Hematopoietic multipotent progenitor cell treated with erythropoietin and hydrocortisone succinate and interleukin-3 and kit ligand, for 17 days (in vitro differentiated cells): ENCODE measurements at places on chromosomes 4 and X.

GRCh38 chr4:158578476-158578875 is 56.8 kb downstream of the RXFP1 start:
- DNase-seq = no peak

DNA sequence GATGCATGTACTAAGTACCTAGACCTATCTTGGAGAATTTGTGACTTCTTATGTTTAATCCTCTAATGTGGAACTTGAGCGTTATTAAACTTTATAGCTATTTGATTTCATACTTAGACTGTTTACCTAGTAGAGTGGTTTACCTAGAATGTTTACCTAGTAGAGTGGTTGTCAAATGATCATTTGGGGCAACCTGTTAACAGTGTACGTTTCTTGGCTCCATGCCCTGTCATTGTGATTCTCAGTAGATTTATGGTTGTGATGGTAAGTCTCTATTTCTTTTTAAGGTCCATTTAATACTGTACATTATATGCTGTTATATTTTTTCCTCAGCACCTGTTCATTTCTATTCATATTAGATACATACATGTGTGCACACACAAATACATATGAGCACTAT is 233.0 kb upstream of the MAD2L1 start:
- no peak for DNase-seq

GRCh38 chr4:102807345-102807744 is 20.0 kb downstream of the UBE2D3 start:
- no peak for DNase-seq

GRCh38 chrX:19760345-19760744 is 127.1 kb downstream of the SH3KBP1 start:
- DNase-seq = no peak

DNA sequence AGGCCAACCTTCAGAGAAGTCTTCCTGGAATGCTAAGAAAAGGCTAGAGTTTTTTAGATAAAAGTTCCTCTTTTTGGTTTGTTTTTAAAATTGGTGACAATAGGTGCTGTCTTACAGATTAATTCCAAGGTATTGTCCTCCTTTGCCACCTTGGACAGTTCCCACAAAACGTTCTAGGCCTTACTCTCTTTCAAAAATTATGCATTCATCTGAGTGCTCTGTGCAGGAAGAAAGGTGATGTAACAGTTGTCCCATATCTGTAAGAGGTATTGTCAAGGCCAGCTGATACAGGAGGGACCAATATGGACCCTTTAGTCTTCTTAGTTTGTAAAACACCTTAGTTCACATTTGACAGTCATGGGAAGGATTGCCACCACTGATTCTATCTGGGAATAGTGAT is 15.9 kb upstream of the CXCL5 start:
- no peak for DNase-seq

GRCh38 chr4:76703676-76704075 is 194.3 kb downstream of the SOWAHB start:
- DNase-seq = no peak

- no peak for DNase-seq
Measured at GRCh38 chr4:104941661-104942062, 205.0 kb upstream of the TET2 start.

DNA sequence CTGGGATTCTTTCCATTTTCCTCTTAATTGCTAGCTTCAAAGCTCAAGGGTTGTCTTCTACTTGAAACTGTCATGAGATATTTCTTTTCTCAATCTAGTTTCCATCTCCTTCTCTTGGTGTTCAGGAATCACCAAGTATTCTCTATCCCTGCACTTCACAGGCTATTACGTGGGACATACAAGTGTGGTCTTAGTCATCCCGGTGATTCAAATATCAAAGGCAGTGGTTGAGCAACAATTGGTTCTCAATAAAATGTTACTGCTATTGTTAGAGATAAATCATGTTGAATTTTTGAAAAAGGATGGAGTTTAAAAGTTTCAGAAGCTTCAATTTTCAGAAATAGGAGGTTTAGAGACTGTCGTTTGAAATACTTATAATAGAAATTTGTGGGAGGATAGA is 812.9 kb downstream of the FSTL5 start:
- DNase-seq = no peak

DNA sequence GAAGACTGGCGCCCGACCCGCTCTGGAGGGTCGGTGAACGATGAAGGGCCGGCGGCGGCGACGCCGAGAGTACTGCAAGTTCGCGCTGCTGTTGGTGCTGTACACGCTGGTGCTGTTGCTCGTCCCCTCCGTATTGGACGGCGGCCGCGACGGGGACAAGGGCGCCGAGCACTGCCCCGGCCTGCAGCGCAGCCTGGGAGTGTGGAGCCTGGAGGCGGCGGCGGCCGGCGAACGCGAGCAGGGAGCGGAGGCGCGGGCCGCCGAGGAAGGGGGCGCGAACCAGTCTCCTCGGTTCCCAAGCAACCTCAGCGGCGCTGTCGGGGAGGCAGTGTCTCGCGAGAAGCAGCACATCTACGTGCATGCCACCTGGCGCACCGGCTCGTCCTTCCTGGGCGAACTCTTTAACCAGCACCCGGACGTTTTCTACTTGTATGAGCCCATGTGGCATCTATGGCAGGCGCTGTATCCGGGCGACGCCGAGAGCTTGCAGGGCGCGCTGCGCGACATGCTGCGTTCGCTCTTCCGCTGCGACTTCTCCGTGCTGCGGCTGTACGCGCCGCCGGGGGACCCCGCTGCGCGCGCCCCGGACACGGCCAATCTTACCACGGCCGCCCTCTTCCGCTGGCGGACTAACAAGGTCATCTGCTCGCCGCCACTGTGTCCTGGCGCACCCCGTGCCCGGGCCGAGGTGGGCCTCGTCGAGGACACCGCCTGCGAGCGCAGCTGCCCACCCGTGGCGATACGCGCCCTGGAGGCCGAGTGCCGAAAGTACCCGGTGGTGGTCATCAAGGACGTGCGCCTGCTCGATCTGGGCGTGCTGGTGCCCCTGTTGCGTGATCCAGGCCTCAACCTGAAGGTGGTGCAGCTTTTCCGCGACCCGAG is 568 bp downstream of the CHST7 start:
- DNase-seq = no peak

- DNase-seq = no peak
Measured at GRCh38 chrX:118239178-118239870, 106.6 kb upstream of the WDR44 start.

DNA sequence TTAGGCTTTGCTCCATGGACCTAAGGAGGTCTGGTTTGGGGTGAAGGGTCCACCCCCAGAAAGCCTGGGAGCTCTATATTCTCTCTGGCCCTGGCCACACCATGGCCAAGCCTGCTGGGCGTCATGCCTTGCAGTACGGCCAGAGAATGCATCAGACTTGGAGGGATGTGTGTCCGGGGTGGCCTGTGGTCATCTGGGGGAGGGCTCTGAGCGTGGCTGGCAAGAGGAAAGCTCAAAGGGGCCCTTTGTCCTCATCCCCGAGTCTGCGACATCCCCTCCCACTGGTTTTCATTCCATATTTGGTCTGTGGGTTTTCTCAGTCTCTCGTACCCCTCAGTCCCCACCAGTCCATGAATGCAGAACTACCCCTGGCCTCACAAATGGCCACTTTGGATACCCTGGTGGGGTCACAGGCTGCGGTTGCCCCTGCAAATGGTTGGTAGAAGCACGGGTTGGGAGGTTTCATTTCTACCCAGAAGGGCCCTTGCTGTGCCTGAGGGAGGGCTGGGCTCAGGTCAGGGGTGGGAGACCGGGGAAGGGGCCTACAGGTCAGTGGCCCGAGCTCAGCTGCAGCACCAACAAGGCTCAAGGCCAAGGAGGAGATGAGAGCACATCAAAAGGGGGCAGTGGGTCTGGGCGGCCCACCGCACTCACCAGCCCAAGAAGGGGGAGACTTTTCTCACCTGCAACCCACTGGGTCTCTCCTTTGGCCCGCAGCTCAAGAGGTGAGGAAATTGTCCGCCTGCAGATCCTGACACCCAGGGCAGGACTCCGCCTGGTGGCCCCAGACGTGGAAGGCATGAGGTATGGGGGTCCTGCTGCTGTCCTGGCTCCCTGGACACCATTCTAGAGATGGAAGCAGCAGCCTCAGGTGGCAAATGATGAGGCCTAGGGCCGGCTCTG is 30.2 kb downstream of the ZNF185 start:
- DNase-seq = no peak

- DNase-seq = no peak
Measured at GRCh38 chrX:45623266-45623665, 422.6 kb upstream of the DIPK2B start.

- DNase-seq = no peak
Measured at GRCh38 chrX:69522052-69522451, 17.9 kb downstream of the NALF2 start.

GRCh38 chrX:109880629-109881028 is 122.3 kb upstream of the TMEM164 start:
- DNase-seq = no peak

DNA sequence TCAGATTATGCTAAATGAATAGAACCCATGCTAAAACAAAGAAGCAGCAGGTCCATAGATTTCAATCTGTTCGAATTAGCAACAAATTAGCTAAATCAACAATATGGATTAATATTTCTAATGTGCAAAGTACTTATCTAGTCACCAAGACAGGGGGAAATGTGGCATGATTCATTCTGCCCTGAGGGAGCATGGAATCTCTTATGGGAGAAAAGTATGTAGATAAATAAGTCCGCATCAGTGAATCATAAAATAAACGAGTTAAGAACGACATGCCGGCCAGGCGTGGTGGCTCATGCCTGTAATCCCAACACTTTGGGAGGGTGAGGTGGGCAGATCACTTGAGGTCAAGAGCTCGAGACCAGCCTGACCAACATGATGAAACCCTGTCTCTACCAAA is 102.1 kb downstream of the ANOS1 start:
- no peak for DNase-seq
